NCI-H460 (cell line): ENCODE measurements at places on chromosomes 2 and 18.

DNA sequence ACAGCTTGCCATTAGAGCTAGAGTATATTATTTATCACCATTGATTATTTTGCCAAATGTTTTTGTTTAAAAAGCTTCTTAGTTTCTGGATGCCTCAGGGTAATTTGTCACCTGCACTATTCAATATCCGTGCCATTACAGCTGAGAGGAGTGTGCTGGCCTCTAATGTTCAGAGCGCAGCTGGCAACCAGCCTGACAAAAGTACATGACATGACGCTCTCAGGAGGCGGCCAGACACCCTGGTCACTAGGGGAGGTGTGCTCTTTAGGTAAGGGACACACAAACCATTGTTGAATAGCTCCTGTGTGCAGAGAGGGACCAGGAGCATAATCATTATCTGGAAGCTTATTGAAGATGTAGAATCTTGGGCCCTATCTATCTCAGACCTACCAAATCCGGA, 20.3 kb downstream of the LIMS1 start:
- DNase-seq, result no peak

GRCh38 chr2:211351987-211352386, 795.6 kb downstream of the CPS1 start:
- no peak for DNase-seq

DNA sequence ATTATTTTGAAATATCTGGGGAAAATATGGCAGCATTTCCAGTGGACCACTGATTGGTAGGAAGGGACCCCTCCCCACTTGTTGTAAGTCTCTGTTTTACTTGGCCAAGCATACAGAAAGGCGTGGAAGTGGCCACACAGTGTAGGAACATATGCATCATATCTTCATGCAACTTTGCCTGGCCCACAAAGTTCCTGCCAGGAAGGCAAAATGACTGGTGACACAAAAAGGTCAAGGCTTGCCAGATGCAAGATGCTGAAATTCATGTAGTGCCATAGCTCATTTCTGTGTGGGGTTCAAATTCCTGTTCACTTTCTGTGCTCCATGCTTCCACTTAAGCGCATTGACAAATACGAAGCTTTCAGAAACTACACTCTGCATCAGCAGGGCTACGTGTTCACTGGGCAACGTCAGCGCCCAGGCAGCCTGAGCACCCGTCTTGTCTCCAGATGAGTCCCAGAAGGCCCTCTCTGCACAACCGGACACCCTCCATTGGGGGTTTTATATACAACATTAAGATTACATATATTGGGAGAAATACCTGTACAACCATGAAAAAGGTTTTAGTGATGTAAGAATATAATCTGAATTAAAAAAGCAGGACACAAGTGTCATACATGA, 3.6 kb downstream of the DYNC2LI1 start:
- no peak for DNase-seq

DNA sequence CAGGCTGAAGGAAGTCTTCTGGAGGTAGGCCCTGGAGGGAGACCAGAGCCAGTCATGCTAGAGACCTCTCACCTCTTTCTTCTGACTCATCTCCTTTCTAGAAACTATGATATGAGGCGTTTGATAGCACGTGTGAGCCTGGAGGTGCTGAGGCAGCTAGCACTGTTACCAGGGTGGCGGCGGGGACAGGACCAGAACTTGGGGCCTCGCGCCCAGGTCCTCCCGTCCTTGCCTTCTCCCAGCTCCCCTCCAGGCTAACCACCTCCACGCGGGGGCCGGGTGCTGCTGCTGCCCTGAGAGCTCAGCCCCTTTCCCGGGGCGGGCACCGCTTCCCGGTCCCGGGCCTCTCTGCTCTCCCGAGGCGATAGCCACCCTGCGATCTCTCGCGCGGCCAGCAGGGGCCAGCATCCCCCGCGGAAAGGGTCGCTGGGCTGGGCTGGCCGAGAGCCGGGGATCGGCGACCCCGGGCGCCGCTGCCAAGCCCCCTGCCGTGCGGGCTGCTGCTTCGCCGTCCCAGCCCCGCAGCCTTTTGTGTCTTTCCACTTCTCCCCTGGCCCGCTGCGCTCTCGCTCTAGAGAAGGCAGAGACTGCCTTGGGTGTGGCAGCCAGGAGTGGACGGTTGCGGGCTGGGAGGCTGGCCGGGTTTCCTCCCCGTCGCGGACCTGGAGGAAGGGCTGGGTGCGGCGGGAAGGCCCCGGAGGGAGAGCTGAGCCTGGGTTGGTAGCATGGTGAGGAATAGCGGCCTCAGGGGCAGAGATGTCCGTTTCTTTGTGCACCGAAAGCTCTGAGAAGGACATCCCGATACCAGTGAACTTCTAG, 49.1 kb downstream of the TMEM17 start:
- DNase-seq, result peak; percentile 57

GRCh38 chr2:180033993-180034894, 27.1 kb upstream of the CWC22 start:
- no peak for DNase-seq

DNA sequence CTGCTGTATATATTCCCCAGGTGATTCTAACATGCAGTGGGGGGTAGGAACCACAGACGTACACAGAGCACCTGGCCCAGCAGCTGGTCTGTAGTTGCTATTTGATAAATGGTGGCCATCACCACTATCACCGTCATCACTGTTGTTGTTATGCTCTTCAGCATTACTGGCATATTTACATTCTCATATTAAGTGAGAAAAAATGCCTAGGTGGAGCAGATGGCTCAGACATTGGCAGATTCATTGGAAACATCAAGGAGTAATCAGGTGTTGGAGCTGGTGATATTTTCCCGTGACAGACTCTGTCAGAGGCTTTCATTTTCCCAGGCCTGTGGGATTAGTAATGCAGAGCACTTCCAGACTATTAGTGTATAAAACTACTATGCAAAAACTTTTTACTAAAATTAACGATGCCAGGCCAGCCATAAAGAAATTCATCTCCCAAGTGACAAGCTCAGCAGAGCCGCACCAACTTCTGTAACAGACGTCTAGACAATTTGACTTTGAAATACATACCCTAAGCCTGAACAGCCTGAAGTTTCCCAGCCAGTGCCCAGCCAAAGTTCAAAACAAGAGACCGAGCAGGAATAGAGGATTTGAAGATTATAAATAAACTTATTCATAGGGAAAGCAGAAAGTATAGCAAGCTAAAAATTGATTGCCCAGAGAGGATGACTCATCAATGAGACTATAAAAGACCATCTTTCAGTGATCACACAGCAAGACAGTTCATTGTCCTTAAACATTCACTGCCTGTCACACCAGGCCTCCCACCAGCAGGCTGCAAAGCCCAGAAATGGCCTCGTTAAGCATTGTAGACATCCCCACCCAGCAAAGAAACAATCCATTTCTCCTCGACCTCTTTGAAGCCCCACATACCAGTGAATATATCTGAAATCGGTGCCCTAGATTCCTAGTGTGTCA, 247.4 kb upstream of the CHAC2 start:
- DNase-seq, result no peak

GRCh38 chr2:18339326-18339725, 221.1 kb downstream of the RDH14 start:
- DNase-seq, result no peak

DNA sequence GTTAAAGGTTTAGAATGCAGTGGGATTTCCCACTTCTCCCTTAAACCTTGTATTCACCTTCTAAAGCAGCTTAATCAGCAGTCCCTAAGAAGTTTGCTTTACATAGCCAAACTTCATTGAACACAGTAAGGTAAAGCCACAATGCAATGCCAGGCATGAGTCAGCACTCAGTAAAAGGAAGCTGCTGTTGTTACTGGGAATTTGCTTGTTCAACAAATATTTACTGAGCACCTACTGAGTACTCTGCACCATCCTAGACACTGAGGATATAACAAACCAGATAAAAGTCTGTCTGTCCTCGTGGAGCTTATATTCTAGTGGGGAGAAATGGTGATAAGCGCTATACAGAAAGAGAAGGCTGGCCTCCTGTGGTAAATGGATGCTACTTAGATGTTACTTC, 162.7 kb downstream of the PKP4 start:
- peak; percentile 56 for DNase-seq

DNA sequence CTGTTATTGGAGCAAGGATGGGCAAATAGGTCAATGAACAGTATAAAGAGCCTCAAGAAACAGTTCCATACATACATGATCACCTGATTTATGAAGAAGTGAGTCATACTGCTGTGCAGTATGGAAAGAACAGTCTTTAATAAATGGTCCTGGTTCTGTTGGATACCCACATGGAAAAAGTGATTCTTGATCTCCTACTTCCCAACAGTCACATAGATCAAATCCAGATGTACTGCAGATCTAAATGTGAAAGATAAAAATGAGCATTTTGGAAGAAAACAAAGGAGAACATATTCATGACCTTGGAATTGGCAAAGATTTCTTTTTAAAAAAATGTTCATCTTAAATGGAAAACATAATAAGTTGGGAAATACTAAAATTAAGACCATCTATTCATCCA, 75.8 kb downstream of the CCDC148 start:
- no peak for DNase-seq

GRCh38 chr2:196407675-196408264, 231.7 kb upstream of the CCDC150 start:
- no peak for DNase-seq

DNA sequence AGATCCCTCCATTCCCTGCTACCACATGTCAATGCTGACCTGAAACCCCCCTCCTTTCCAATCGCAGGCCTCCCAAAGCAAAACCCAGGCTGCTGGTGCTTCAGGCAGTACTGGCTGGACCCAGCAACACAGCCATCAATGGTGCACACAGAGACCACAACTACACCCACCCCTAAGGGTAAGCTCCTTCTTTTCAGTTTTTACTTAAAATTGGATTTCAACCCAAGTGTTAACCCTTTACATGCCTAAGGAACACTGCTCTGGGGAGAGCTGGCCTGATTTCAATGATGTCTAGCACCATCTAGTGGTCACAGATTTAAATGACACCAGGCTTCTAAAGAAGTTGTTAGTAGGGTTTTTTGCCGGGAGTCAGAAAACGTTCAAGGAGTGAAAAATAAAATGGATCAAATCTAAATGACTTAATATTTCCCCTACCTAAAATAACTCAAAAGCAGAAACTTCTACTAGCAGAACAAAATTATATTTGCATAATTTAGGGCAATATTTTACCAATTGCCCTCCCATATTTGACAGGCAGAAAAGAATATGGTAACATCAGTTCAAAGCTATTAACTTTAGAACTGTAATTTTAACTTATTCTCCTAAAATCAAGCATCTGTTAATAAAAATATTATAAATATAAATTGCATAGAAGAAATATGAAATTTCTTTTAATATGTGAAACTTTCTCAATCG, 24.6 kb downstream of the FECH start:
- DNase-seq, result peak; percentile 27

- no peak for DNase-seq
These were observed 15.7 kb downstream of the ZNF407 start for GRCh38 chr18:74613381-74613780.
